Stimulated activated CD4-positive, alpha-beta T cell treated with anti-CD3 and anti-CD28 coated beads, Interleukin-12 subunit alpha, Interleukin-12 subunit beta, amount 100 ng/mL, for 48 hours (primary cell): ENCODE measurements at places on chromosomes 2 and 18.
A peak's percentile ranks its signal among the peaks of the same experiment; 100 is the strongest.

DNA sequence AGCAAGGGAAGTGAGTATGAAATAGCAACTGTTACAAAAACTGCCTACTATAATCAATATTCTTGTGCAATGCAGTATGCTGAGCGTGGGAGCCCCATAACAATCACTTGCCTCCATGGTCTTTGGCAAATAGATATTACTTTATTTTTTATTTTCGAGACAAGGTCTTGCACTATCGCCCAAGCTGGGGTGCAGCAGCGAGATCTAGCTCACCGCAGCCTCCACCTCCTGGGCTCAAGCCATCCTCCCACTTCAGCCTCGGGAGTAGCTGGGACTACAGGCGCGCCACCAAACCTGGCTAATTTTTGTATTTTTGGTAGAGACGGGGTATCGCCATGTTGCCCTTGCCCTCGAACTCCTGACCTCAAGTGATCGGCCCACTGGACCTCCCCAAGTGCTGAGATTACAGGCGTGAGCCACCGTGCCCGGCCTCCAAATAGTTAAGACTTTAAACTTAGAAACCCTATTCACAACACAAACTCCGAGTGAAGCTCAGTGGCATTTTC lies 1.2 kb upstream of the CCNT2 start:
- no peak for DNase-seq

DNA sequence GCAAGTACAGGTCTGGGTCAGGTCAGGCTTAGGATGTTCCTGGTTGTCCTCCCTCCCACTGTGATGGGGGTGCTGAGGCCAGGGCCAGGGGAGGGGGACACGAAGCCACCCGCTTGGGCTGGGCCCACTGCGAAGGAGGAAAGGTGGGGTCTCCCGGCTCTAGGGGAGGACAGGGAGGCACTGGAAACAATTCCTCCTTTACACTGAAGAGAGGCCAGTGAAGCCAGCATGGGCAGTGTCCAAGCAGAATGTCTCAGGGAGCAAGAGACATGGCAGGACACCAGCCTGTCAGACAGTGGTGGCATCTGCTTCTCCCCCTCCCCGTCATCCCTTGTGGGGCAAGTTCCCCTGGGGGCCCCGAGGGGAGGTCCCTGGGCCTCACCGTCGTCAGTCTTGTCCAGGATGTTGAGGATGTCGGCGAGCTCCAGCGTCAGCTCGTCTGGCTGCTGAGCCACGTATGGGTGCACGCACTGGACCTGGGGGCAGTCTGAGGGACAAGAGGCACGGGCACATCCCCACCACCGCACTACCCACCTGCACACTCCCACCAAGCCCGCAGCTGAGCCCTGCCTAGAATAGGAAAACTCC lies 10.8 kb downstream of the SNORC start:
- no peak for DNase-seq

DNA sequence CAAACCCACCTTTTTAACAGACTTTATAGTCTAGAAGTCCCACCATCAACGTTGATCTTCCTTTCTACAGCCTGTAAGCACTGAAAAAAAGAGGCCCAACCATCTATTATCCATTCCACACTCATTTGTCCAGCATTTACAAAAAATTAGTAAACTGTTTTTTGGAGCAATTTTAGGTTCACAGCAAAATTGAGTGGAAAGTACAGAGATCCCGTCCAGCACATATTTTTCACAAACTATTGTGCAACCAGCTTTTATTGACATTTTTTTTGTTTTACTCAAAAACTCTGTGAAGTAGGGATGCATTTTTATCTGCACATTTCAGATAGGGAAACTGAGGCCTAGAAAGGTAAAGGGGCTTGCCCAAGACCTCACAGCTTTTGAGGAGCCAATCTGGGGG lies 68.6 kb downstream of the TNP1 start:
- DNase-seq: no peak

- no peak for DNase-seq
These were observed 57.4 kb upstream of the AMMECR1L start for GRCh38 chr2:127943186-127943585.

- DNase-seq: peak; percentile 30
These were observed 103.3 kb downstream of the MDH1 start for GRCh38 chr2:63692002-63692606.

GRCh38 chr2:143633419-143633818 lies 504.2 kb downstream of the ARHGAP15 start:
- no peak for DNase-seq

- no peak for DNase-seq
These were observed 28.4 kb downstream of the NGEF start for GRCh38 chr2:232984451-232985207.

DNA sequence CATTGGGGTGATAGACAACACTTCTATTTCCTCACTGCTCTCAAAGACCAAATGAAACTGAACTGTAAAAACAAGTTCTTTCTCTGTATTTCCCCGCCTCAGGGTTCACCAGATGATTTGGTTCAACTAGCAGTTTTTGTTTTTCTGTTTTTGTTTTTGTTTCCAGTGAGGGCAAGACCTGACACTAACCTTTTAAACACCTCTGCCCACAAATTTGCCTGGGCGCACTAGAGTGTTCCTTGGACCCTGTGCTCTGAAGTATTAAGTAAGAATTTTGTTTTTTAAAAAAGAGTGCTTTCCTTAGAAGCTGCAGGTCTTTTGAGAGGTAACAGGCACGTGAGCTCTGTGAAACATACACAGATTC lies 92.9 kb downstream of the DYSF start:
- no peak for DNase-seq

- no peak for DNase-seq
These were observed 240.9 kb upstream of the APCDD1 start for GRCh38 chr18:10213526-10213925.

- DNase-seq: peak; percentile 75
These were observed 216.0 kb downstream of the TGIF1 start for GRCh38 chr18:3665780-3666525.

DNA sequence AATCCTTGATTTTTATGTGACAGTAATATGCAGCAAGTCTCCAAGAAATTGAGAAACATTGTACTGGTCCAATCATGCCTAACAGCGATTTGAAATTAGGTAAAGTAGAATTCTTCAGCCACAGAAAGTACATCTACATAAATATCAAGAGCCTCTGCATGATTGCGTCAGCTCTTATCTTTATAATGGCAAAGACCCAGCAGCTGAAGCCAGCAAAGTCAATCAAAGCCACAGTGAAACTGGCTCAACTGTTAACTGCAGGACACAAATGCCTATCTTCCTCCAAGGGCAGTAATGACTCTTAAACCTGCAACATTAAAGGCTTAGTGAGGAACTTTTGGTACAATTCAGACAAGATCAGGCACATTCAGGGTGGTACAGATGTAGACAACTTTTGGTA lies 102.5 kb downstream of the BARD1 start:
- no peak for DNase-seq

GRCh38 chr18:69757733-69758132 lies 189.9 kb downstream of the CD226 start:
- no peak for DNase-seq

GRCh38 chr2:191245869-191246531 lies 796 bp downstream of the MYO1B start:
- DNase-seq: peak; percentile 14

DNA sequence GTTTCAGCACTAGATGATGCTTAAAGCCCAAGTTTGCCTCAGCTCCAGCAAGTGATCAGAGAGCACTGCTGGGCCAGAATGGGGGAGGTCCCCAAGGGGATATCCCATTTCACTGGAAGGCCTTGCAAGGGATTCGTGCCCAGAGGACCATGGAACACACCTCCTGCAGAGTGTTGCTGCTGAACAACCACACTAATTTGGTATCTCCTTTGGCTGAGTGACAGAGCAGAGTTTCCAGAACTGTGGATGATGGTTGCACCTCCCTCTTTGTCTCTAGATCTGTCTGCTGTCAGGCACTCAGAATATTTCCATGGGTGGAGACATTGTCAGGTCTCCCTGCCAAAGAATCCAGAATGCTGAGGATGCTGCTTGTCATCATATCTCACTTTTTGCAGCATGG lies 484.8 kb upstream of the NETO1 start:
- DNase-seq: no peak

- DNase-seq: no peak
These were observed 127.0 kb downstream of the ST6GAL2 start for GRCh38 chr2:106758901-106759497.

GRCh38 chr2:32806857-32807256 lies 139.9 kb upstream of the LTBP1 start:
- DNase-seq: no peak

DNA sequence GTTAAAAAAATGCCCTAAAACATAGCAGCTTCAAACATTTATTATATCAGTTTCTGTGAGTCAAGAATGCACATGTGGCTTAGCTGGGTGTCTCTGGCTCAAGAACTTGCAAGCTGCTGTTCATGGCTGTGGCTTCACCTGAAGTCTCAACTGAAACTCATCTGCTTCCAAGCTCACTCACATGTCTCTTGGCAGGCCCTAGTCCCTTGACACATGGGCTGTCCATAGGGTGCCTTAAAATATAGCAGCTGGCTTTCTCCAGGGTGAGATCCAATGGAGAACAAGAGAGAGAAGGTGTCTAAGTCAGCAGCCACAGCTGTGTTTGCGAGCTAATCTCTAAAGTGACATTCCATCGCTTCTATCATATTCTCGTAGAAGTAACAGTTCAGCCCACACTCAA lies 152.8 kb downstream of the DSEL start:
- DNase-seq: no peak

DNA sequence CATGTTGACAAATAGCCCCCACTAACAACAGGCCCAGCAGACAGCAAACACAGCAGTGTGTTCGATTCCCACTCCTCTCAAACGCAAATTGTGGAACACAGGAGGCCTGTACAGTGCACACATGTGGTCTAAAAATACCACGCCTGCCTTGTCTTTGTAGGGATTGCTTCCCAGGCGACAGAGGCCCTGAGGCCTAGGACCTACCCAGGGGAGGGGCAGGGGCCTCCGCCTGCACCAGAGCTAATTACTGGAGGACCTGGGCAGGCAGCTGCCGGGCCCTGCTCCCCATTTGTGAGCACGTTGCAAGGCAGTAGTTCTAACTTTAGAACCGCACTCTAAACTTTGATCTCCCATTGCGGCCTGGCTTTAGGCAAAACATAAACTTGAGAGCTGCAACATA lies 316.0 kb downstream of the TXNL1 start:
- DNase-seq: no peak

DNA sequence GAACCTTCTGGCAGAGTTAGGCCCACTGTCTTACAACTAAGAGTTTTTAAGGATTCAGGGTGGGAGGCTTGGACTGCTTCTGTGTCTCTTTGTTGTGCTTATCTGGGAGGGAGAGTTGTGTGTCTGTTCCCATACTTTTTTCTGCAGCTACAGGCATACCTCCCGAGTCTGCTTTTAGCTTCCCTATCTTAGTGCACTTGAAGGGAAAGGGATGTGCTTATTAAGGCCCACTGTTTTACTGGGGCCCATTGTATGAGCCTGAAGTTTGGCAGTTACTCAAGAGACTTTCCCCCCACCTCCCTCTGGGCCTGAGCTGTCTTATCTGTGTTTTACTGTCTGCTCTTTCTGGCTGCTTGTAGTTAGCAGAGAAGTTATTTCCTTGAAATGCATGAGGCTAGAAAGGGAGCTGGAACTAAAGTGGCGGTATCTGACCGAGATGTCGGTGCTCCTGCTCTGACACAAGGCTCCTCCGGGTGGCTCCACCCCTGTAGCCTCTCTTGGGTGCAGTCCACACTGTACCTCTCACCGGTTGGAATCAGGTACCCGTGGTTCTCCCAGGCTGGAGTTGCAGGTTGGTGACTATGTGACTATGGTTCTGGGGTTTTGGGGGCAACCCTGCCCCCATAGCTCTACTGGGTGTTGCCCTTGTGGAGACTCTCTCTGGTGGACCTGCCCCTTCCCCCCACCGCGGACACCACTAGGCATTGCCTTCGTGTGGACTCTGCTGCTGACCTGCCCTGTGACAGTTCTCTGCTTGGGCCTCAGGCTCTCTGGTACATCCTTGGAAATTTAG lies 12.9 kb downstream of the UBR3 start:
- DNase-seq: no peak

GRCh38 chr2:227834916-227835650 lies 21.4 kb downstream of the CCL20 start:
- no peak for DNase-seq

DNA sequence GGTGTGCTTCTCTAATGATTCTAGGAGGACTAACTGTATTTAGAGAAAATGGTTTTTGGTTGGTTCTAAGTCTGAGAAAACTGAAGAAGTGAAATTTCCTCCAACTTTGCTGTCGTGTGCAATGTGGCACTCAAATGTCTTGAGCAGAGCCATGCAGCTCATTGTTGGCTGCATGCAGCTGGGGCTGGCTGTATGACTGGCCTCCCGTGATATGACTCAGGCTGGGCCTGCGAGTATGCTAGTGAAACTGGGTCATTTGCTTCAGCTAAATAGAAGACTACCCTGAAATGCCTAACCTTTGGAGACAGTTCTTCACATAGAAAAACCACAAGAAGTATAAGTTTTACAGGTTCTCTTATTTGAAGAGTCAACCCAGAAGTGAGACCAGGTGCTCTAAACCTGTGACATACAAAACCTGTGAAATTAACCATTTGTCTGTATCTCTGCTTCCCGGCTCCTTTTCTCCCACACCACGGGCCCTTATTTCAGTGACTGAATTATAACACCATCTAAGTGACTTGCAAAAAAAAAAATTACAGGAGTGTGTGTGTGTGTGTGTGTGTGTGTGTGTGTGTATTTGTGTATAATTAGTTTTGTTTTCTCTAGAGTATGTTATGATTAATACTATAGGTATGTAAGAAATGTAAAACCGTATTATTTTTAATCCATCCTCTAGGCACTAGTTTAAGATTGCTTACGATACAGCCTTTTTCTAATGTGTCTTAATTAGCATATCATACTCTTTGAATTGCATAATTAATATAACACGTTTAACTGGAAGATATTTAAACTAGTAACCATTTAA lies 15.9 kb downstream of the POLI start:
- peak; percentile 75 for DNase-seq

DNA sequence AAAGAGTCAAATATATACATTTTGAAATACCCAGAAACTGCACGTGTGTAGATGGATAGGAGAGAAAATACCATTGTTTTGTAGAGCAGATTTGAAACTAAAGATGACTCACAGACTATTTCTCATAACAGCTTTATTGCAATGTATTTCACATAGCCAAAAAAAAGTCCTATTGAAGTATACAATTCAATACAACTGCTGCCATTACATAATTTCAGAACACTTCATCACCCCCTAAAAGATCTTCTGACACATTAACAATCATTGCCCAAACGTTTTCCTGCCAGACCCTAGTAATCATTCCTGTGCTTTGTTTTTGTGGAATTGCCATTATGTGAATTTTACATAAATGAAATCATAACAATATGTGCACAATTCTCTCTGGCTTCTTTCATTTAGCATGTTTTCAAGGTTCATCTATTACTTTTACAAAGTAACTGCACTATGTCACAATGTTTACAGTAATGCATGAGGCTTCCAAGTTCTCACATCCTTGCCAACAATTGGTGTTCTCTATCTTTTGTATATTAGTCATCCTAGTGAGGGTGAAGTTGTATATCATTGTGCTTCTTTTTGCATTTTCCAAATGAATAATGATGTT lies 378.6 kb upstream of the CWC22 start:
- no peak for DNase-seq

GRCh38 chr2:224984637-224985036 lies 57.6 kb downstream of the DOCK10 start:
- DNase-seq: no peak
